ENCODE measurements at places on chromosomes 5 and 9.

GRCh38 chr9:135002336-135002735 lies 84.6 kb upstream of the FCN1 start:
- no peak for DNase-seq

- DNase-seq = no peak
Observed at GRCh38 chr9:31153250-31153840, 1231.1 kb upstream of the ACO1 start.

DNA sequence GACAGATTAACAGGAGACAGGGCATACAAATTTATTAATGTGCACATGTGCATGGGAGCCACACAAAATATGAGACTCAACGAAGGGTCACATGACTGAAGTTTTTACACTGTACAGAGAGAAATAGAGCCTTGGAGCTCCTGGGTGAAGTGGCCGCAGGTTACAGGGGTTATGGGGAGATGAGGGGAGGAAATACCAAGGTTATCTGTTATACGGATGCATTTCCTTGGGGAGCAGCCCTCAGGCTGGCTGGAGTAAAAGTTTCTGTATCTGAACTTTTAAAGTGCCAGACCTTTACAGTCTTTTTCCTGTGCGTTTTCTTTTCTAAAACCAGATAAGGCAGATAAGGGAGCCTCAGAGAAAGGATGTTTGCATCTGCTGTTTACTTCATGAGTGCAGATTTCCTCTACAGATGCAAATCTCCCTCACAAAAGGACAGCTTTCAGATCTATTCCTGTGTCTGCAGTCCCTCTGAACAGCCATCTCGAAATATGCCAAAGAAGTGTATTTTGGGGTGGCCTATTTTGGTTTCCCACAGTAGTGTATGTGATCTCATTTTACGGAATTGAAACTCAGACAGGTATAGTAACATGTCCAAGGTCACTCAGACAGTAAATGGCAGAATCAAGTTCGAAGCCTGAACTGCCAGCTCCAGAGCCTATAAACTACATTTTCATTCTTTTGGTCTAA lies 139.3 kb upstream of the FBXL17 start:
- no peak for DNase-seq

- no peak for DNase-seq
Observed at GRCh38 chr5:61162832-61163567, 732 bp upstream of the SMIM15 start.

- no peak for DNase-seq
Observed at GRCh38 chr5:18920966-18921365, 1067.0 kb downstream of the CDH18 start.

DNA sequence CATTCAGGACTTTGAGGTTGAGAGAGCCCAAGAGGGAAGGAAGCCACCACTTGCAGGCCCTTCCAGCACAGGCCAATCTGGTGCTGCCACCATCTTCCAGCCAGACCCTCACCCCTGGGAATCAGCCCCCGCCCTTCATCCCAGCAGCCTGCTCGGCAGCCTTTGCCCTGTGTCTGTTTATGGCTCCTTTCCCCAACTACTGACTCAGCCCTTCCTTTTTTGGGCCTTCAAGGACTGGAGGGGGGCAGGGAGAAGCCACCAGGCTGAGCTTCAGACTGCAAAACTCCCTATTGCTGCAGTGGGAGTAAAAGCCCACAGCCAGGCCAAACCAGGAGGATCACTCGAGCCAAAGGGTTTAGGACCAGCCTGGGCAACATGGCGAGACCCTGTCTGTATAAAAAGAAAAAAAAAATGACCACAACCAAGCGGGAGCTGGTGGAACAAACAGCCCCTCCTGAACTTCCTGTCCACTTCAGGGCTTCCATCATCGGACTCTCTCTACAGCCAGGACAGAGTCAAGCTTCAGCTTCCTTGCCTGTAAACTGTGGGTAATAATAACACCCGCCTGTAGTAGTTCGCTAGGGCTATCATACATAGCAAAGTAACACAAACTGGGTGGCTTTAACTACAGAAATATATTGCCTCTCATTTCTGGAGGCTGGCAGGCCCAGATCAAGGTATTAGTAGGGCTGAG lies 85.9 kb upstream of the IL17B start:
- no peak for DNase-seq

DNA sequence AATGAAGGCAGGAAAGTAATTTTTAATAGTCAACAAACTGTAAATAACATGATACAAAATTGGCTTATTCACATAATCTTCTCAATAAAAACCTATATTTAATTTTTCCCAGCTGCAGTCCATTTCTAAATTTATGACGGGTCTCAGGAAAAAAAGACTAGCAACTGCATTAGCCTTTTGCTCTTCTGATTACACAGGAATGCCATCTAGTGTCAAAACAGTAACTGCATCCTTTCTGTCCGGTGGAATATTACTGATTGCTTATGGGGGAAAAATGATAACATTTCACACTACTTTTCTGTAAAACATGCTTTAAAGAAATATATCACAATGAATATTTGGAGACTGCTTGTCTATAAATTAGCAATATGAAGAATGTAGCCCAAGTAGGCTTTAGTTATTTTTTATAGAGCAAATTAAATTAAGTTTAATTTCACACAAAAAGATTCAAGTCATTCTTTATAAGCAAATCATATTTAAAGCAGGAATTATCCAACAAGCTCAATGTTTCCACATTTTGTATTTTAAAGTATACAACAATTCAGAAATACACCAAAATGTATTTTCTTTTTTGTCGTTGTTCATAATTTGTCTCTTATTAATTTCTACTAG lies 534.7 kb downstream of the CDH10 start:
- DNase-seq = no peak

Measured in stimulated activated CD8-positive, alpha-beta memory T cell treated with anti-CD3 and anti-CD28 coated beads, Interleukin-15, amount 100 ng/mL, for 48 hours (primary cell).